ENCODE measurements at places on chromosomes 5 and 9.
A peak's percentile ranks its signal among the peaks of the same experiment; 100 is the strongest.

GRCh38 chr5:127650022-127650421, 1.1 kb downstream of the CTXN3 start:
- H3K4me1 ChIP-seq, result peaks cover 9% of the 10 kb centered on the region
- no peaks in the 10 kb centered on the region for H3K36me3 ChIP-seq
- no peak for DNase-seq
- H3K27ac ChIP-seq, result no peak overlapping the region
- no peak overlapping the region for H3K4me3 ChIP-seq
- no peaks in the 10 kb centered on the region for H3K27me3 ChIP-seq

GRCh38 chr5:162174358-162174974, 106.9 kb downstream of the GABRG2 start:
- H3K27me3 ChIP-seq, result no peaks in the 10 kb centered on the region
- no peak overlapping the region for H3K4me3 ChIP-seq
- no peak overlapping the region for H3K27ac ChIP-seq
- no peaks in the 10 kb centered on the region for H3K4me1 ChIP-seq
- no peaks in the 10 kb centered on the region for H3K36me3 ChIP-seq

DNA sequence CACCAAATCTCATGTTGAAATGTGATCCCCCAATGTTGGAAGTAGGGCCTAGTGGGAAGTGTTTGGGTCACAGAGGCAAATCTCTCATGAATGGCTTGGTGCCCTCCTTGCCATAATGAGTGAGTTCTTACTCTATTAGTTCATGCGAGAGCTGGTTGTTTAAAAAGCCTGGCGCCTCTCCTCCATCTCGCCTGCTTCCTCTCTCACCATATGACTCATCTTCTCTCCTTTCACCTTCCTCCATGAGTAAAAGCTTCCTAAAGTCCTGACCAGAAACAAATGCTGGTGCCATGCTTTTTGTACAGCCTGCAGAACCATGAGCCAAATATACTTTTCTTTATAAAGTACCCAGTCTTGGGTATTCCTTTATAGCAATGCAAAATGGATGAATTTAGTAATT, 20.9 kb upstream of the ARHGAP26 start:
- H3K4me3 ChIP-seq, result no peak overlapping the region
- H3K27ac ChIP-seq, result no peak overlapping the region
- H3K36me3 ChIP-seq, result no peaks in the 10 kb centered on the region
- no peaks in the 10 kb centered on the region for H3K27me3 ChIP-seq

- H3K4me1 ChIP-seq, result peaks cover 34% of the 10 kb centered on the region
- H3K27me3 ChIP-seq, result no peaks in the 10 kb centered on the region
- H3K36me3 ChIP-seq, result no peaks in the 10 kb centered on the region
- DNase-seq, result no peak
- no peak overlapping the region for H3K27ac ChIP-seq
Measured at GRCh38 chr9:14262827-14263226, 51.1 kb downstream of the NFIB start.

- H3K4me3 ChIP-seq, result no peak overlapping the region
- no peaks in the 10 kb centered on the region for H3K27me3 ChIP-seq
- H3K4me1 ChIP-seq, result peaks cover 7% of the 10 kb centered on the region
- no peak for DNase-seq
- H3K27ac ChIP-seq, result no peak overlapping the region
- no peaks in the 10 kb centered on the region for H3K36me3 ChIP-seq
Measured at GRCh38 chr5:42483472-42484154, 60.4 kb downstream of the GHR start.

DNA sequence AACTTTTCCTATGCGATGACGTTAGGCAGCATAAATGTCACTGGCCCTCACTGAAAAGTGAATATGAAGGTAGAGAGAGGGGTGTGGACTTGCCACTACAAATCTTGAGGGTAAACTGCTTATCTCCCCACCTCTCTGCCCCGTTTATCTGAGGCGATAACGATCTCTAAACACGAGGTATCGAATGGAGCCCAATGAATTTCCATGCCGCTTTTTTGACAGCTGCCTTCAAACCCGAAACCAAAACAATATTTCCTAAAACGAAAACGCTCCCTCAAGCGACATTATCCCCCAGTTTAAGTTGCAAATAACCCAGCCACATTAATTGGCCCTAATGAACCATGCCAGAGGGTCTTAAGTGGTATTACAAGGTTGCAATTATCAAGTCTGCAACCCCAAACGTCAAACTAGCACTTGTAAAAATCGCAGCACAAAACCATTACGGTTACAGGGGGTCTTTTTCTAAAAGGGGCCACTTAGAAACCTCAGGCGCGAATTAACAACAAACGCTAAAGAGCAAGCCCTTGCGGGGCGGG, 1.4 kb downstream of the NR3C1 start:
- H3K4me3 ChIP-seq, result peak overlapping the region; percentile 77
- H3K4me1 ChIP-seq, result peaks cover 50% of the 10 kb centered on the region
- H3K27me3 ChIP-seq, result no peaks in the 10 kb centered on the region
- H3K36me3 ChIP-seq, result no peaks in the 10 kb centered on the region
- DNase-seq, result no peak
- peak overlapping the region; percentile 98 for H3K27ac ChIP-seq

- peaks cover 10% of the 10 kb centered on the region for H3K4me1 ChIP-seq
- DNase-seq, result no peak
- no peaks in the 10 kb centered on the region for H3K27me3 ChIP-seq
- H3K27ac ChIP-seq, result no peak overlapping the region
- H3K36me3 ChIP-seq, result no peaks in the 10 kb centered on the region
- H3K4me3 ChIP-seq, result no peak overlapping the region
Measured at GRCh38 chr9:6924988-6925563, 167.3 kb downstream of the KDM4C start.

- no peak overlapping the region for H3K4me3 ChIP-seq
- no peaks in the 10 kb centered on the region for H3K4me1 ChIP-seq
- DNase-seq, result no peak
Measured at GRCh38 chr5:89043676-89044075, 160.7 kb upstream of the MEF2C start.

- no peaks in the 10 kb centered on the region for H3K27me3 ChIP-seq
- H3K36me3 ChIP-seq, result no peaks in the 10 kb centered on the region
Measured at GRCh38 chr5:181222630-181223057, 437 bp upstream of the TRIM41 start.

GRCh38 chr5:163033656-163034055, 403.7 kb upstream of the CCNG1 start:
- no peaks in the 10 kb centered on the region for H3K27me3 ChIP-seq
- no peak overlapping the region for H3K4me3 ChIP-seq
- H3K4me1 ChIP-seq, result no peaks in the 10 kb centered on the region
- no peak overlapping the region for H3K27ac ChIP-seq
- H3K36me3 ChIP-seq, result no peaks in the 10 kb centered on the region
- DNase-seq, result no peak

- H3K4me1 ChIP-seq, result no peaks in the 10 kb centered on the region
- H3K4me3 ChIP-seq, result no peak overlapping the region
- H3K27ac ChIP-seq, result no peak overlapping the region
- H3K27me3 ChIP-seq, result no peaks in the 10 kb centered on the region
- H3K36me3 ChIP-seq, result no peaks in the 10 kb centered on the region
Measured at GRCh38 chr5:163387589-163388343, 49.6 kb upstream of the CCNG1 start.

GRCh38 chr9:4334410-4334813, 34.5 kb upstream of the GLIS3 start:
- no peak for DNase-seq
- no peaks in the 10 kb centered on the region for H3K27me3 ChIP-seq
- no peaks in the 10 kb centered on the region for H3K4me1 ChIP-seq
- no peak overlapping the region for H3K27ac ChIP-seq

- H3K4me3 ChIP-seq, result no peak overlapping the region
- peak overlapping the region; percentile 69 for H3K27ac ChIP-seq
- DNase-seq, result no peak
- peaks cover 26% of the 10 kb centered on the region for H3K4me1 ChIP-seq
- H3K27me3 ChIP-seq, result no peaks in the 10 kb centered on the region
Measured at GRCh38 chr5:154523104-154523503, 45.1 kb upstream of the HAND1 start.

DNA sequence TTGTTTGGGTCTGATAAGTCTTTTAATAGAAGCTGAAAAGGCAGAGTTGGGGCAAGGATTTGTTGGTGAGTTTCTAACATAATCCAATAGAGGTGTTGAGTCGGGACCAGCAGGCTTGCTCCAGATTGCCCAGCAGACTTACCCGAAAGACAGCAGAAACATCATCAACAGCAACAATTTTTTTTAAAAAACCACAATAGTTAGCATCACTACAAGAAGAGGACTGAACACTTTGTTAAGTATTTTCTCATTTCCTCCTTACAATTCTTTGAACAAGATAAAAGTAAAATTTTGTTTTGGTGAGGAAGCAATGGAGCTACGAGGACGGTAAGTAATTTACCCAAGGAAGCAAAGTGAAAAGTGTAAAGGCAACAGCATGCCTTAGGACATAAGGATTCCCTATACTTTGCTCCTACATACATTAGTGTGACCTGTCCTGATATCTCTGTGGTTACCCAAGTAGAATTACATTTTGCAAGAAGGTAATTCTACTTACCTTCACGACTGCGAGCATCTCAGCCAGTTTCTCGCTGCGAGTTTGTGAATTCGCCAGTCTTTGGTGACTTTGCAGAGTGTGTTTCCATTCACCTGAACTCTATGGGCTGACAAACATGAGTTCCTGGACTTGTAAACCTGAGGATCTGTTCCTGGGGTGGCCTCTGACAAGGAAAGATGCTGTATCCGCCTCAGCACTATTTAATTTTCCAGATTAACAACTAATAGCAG, 13.2 kb downstream of the ITK start:
- H3K27me3 ChIP-seq, result no peaks in the 10 kb centered on the region
- peak overlapping the region; percentile 33 for H3K27ac ChIP-seq
- no peak overlapping the region for H3K4me3 ChIP-seq
- H3K36me3 ChIP-seq, result no peaks in the 10 kb centered on the region
- DNase-seq, result no peak

GRCh38 chr9:23011669-23012068, 565.0 kb downstream of the DMRTA1 start:
- H3K27me3 ChIP-seq, result no peaks in the 10 kb centered on the region
- no peak overlapping the region for H3K4me3 ChIP-seq
- H3K36me3 ChIP-seq, result no peaks in the 10 kb centered on the region

DNA sequence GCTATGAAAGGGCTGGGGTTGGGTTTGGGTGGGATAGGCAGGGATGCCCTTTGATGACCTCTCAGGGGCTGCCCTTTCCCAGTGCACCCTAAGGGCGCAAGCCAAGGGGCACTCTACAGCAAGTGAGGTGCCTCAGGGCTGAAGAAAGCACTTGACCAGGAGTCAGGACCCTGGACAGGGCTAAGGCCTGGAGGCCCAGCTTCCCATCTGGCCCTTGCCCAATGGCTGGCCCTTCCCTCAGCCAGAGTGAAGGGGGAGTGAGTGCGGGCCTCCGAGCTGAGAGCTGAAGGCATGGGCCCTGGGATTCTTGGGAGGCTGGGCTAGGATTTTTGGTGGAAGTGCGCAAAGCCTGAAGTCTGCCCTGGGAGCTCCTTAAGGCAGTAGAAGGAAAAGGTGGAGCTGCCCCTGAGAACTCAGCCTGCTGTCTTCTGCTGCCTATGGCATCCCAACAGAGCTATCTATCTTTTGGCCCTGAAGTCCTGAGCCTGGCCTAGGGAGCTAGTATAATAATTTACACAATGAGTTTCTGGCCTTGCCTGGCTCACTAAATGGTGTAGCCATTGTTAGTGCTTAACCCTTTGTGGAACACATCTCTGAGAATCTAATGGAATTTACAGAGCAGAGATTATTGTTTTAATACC, 16.4 kb downstream of the JADE2 start:
- no peak for DNase-seq
- H3K27ac ChIP-seq, result no peak overlapping the region
- H3K4me1 ChIP-seq, result peaks cover 39% of the 10 kb centered on the region

- no peaks in the 10 kb centered on the region for H3K36me3 ChIP-seq
- H3K4me3 ChIP-seq, result peak overlapping the region; percentile 77
- H3K27ac ChIP-seq, result peak overlapping the region; percentile 91
Measured at GRCh38 chr9:106859957-106860720, 2.8 kb upstream of the ZNF462 start.

GRCh38 chr5:33905381-33905780, 13.6 kb upstream of the ADAMTS12 start:
- no peaks in the 10 kb centered on the region for H3K36me3 ChIP-seq
- H3K4me3 ChIP-seq, result no peak overlapping the region
- H3K27ac ChIP-seq, result no peak overlapping the region
- H3K4me1 ChIP-seq, result no peaks in the 10 kb centered on the region
- H3K27me3 ChIP-seq, result no peaks in the 10 kb centered on the region

DNA sequence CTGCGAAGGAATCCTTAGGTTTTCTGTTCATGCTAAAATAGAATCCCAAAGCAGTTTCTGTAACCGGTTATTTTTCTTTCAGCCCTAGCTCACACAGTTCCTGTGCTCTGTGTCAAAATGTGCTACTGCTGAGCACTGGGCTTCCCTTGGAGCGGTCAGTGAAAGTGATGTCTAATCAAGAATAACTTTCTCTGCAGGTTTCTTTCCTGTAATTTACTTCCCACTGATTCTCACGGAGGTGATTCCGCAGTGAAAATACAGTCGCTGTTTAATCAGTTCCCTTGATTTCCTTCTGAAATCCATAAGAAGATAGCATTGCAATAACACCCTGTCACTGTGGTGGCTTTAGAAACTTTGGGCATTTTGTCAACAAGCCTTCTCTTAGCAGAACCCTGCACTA, 112.0 kb upstream of the ISL1 start:
- no peaks in the 10 kb centered on the region for H3K36me3 ChIP-seq
- DNase-seq, result no peak
- H3K4me1 ChIP-seq, result no peaks in the 10 kb centered on the region
- H3K27me3 ChIP-seq, result no peaks in the 10 kb centered on the region
- no peak overlapping the region for H3K4me3 ChIP-seq

DNA sequence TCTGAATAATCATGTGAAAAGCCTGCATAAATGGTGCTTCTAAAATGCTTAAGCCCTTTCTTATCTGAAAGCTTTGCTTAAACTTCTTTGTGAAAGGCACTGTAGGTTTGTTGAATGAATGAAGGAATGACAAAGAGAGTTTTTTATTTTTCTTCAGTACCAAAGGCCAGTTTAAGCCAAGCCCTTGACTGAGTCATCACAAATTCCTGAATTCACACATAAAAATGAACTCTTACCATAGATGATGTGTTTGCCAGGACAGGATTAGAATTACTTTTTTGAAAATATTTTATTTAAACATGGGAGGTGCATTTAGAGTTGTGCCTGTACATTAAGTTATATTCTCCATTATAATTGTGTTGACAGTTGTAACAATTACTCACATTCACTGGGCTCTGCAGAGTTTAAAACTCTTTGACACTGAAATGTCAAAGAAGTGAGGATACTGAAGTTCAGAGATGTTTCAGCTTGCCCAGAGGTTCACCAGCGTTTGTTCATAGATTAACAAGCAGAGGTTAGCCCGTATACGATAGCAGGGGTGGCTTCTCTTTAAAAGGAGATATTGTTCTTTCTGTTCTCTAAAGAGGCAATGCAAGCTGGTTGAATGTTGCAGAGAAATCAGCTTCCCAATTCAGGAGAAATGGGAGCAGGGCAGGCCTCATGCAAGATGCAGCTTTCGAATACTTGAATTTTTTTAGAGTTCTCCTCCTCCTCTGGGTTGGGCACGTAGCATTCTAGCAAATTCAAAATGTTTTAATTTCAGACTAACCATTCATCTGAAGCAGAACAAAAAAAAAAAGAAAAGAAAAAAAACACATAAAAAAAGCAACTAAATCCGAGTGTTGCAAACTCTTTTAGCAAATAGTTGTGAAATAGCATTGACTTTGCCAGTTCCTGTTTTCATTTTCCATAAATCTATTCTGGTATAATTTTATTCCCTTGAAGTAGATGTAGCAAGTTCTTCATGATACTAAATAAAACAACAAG, 358.7 kb upstream of the KLF4 start:
- H3K36me3 ChIP-seq, result no peaks in the 10 kb centered on the region
- no peaks in the 10 kb centered on the region for H3K27me3 ChIP-seq
- peaks cover 17% of the 10 kb centered on the region for H3K4me1 ChIP-seq
- H3K27ac ChIP-seq, result peak overlapping the region; percentile 47
- DNase-seq, result no peak
- H3K4me3 ChIP-seq, result no peak overlapping the region

Measured in vagina (tissue), 2 donors.